NK-92 treated with Interleukin-12 subunit alpha and Interleukin-12 subunit beta, amount 100 ng/mL, for 24 hours (cell line): ENCODE measurements at places on chromosomes 4 and X.

DNA sequence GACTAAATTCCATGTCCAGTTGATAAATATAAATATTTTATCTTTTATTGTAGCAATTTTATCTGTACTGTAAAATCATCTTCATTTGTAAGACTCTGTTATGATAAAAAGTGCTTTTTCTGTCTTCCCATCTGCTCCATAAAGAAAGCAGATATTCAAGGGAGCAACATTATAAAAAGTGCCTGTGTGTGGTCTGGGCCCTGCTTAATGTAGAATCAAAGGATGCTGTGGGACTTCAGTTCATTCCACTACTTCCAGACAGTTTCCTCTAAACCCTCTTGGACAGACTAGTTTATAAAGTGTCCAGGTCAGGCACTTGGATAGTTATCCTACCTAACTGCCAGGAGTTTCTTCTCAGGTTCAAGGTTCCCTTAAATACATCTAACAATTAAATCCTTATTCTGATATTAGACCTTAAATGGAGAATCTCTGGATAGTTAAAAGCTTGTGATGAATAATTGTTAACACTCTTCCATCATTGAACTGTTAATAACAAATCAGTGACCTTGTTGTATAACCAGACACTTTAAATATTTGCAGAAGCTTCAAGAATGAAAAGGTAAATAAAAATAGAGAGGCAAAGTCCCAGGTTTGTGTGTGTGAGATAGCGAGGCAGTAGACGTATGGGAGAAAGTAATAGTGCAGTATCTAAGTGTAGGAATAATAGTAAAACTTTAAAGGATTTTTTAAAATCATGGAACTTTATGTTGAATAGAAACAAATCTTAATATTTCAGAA is 237.5 kb upstream of the CTSO start:
- DNase-seq = no peak

DNA sequence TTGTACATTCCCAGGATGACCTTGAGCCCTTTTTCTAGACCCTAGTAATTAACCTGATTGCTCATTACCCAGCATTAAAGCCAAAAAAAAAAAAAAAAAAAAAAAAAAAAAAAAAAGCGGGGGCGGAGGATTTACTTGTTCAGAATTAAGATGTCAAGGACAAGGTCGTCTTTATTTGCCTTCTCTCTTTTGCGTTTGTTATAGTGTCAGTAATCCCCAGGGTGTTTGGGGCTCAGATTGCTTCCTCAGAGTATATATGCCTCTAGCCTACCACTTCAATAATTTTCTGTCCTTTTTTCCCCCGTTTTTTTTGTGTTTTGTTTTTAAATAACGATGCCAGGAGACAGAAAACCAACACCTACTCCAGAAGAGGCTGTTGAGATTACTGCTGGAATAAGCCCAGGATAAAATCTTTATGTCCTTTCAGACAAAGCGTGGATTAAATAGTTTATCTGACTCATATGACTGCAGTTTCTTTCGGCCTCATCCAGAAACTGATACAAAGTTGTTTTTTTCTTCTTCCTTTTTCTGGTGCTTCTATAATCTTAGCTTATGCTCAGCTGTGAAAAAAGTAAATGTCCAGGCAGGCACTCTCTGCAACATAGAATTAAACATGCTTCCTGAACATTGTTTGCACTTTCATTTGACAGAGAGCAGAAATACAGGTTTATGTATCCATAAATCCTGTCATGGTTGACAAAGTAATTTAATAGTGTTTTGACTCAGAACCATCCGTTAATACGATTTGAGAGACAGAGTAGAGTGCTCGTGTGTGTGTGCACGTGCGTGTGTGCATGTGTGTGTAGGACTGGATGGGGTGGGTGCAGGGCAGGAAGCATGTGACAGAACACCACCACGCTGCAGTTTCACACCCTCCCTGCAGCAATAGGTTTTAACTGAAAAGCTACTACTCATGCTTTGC is 138.6 kb downstream of the AFF1 start:
- DNase-seq = peak; percentile 7

DNA sequence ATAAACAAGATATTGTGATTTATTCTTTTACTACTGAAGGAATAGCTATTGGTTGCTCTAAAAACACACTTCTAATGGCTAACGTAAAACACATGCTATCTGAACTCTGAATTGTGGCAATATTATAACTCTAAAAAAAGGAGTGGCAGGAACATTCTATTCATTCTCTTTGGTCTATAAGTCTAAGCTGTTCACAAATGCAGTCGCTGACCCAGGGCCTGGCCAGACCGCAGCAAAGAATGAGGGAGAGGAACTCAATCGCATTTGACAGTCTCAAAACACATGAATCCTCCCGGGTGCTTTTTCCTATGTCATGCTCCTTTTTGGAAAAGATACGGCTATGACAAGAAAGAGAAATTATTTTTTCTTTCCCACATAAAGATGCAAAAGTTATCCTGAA is 651.6 kb upstream of the PITX2 start:
- no peak for DNase-seq

- DNase-seq = no peak
Measured at GRCh38 chr4:155615081-155615887, 51.4 kb upstream of the GUCY1A1 start.

DNA sequence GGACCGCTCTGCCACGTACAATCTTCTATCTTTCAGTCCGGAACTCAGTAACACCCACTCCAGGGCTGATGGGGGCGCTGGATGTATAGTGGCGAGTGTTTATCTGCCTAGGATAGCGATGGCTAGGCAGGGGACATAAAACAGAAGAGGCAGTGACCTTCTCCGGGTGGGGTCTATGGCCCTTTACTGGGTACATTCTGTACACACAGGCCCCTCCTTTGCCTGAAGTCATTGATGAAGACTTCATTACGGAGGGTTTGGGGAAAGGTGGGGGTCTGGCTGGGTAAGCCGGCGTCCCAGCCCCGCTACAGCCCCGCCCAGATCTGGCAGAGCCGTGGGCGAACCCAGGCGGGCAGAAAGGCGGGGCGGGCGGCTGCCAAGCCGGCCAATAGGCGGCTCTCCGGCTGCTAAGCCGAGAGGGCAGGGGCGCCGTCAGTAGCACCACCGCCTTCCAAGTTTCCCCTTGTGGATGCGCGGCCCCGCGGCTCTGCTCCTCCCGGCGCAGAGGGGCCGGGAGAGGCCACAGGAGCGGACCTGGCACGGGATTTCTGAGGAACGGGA is at the start of gene CHST7:
TSS of gene CHST7 (plus strand) at position 435 of the 561 bp plus-strand sequence. CDS start 167 bp downstream, outside the sequence.
- no peak for DNase-seq

GRCh38 chr4:23614284-23614892 is 275.5 kb downstream of the PPARGC1A start:
- no peak for DNase-seq

GRCh38 chr4:184201179-184201578 is 16.5 kb downstream of the ENPP6 start:
- DNase-seq = no peak

GRCh38 chr4:76977736-76978350 is 28.3 kb downstream of the SEPTIN11 start:
- no peak for DNase-seq

DNA sequence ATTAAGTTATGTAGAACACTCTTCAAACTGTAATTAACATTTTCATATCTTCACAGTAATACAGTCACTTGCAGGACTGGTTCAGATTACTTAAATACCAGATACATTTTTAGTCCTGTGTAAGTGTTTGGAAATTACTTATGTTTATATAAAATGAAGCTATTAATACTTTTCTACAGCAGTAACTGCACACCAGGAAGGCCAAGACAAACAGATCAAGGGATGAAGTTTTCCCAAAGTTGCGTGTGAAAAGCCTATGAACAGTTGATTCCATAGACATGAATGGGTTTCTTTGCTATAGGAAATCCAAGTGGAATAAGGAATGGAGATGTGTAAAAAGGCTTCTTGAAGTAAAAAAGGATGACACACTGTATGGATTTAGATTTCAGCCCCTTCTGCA is 28.9 kb upstream of the DRP2 start:
- no peak for DNase-seq

DNA sequence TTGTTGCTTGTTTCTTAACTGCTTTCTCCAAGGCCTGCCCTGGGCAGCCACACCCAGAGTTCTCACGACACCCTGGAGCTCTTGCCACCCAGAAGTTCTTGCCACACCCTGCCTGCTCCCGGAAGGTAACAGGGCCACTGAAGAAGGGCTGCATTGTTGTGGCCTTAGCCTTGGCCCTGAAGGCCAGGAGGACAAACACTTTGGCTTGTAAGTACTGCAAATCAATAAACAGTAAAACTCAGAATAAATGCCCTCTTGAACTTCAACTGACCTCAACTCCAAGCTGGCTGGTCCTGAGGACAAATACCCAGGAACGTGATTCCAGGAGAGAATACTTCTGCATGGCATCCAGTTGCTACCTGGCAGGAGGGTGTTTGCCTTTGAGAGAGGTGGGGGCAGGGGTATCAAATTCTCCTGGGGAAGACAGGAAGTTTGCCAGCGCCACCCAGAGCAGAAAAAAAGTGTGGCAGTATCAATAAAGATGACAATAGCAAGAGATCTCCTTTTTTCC is 54.1 kb downstream of the TLR10 start:
- no peak for DNase-seq

DNA sequence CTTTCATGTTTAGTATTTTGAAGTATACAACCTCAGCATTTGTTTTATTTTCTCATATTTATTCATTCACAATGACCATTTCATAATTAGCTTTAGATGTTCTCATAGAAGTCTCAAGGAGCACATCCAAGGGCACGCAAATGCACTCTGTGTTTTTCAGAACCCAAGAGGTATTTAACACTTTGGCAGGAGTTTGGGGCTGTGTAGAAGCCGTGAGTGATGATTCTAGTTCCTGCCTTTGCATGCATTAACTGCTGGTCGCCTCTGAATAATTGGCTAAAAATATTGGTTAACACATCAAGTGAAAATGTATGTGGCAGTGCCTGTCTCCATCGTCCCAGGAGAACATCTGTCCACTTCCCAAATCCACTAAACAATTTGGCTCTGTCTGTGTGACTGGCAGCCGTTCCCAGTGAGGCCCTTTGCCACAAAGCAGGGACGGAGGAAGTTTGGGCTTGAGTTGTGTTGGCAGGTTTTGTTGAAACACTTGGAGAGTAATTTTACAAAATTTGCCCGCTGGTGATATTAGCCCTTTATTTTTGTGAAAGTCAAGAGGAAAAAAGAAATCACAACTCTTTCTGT is 730.7 kb upstream of the SLIT2 start:
- no peak for DNase-seq

- no peak for DNase-seq
Measured at GRCh38 chr4:85475631-85476233, 782 bp downstream of the ARHGAP24 start.

DNA sequence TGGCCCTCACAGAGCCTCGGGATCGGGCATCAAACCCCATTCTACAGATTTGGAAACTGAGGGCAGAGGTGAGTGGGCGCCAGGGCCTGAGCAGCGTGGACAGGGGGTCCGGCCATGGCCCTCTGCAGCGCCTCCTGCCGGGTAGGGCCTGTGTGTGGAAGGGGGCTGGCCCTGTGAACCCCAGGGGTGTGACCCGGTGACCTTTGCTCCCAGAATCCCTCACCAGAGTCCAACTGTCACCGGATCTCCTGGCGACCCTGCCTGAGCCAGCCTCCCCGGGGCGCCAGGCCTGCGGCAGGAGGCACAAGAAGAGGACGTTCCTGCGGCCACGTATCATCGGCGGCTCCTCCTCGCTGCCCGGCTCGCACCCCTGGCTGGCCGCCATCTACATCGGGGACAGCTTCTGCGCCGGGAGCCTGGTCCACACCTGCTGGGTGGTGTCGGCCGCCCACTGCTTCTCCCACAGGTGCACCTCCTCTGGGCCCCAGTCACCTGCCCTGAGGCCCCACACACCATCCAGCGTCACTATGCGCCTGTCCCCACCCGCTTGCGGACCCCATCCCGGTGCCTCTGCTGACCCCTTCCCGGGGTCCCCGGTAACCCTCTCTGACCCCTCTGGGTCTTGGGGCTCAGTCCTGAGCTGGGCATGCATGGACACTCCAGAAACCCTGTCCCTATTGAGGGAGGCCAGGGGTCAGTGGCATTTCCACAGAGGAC is 4.2 kb downstream of the HGFAC start:
- DNase-seq = no peak

DNA sequence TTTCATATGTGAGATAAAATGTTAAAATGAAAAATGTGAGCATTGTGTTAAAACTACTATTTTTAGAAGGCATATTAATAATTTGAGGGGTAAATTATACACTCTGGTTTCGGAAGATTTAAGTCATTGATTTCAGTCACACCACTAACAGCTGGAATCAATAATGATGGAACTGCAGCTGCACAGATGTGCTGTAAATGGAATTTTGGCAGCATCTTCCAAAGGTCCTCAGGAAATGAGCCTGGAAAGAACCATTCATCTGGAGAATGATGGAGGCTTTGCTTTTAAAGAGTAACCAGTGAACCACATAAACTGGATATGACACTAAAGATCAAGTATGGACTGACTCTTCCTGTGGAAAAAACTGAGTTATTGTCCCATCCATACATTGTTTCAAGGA is 759.0 kb upstream of the EPHA5 start:
- DNase-seq = no peak

DNA sequence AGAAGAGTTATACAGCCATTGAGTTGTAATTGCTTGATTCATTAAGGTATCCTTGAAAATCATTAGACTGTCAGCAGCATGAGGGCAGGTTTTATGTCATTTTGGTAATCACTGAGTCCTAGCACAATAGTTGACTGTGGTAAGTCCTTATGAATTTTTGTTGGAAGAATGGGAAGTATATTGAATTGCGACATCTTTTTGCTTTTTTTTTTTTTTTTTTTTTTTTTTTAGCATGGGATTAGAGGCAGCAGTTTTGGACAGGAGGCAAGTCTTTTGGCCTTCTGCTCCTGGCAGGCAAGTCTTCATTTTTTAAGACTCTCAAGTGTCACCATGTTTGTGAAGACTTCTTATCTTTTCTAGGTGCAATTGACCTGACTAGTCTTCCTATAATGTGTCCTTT is 29.7 kb downstream of the PRRG1 start:
- no peak for DNase-seq

- DNase-seq = no peak
Measured at GRCh38 chrX:81316163-81316562, 114.3 kb downstream of the SH3BGRL start.

DNA sequence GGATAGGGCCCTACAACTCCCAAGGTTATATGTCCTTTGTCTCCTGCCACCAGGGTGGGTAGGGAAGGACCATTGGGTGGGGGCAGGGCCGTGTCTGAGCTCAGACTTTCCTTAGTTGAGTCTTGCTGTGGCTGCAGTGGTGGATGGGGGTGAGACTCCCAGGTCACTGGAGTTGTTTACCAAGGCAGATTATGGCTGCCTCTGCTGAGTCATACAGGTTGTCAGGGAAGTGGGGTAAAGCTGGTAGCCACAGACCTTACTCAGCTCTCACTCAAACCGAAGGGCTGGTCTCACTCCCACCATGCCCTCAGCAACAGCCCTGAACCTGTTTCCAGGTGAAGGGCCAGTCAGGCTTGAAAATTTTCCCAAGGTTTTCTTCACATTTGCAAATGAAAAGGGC is 58.8 kb upstream of the FAAH2 start:
- peak; percentile 29 for DNase-seq

DNA sequence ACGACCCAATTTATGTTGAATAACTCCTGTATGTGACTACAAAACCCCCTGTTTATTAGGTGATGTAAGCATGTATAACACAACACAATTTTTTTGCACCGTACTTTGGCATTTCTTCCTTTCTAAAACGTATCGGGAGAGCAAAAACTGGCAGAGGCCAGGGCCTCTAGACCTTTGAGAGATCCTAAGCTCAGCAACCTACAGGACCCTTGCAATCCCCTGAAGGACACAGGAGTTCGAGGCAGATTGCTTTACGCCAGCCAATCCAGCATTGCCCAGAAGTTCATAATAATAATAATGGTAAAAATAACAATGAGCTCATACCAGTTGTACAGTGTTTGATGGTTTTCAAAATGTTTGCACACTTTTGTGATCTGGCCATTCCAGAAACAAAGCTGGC is 7.7 kb downstream of the NKX3-2 start:
- DNase-seq = no peak
